Activated naive CD4-positive, alpha-beta T cell (primary cell): ENCODE measurements at places on chromosomes 7 and 10.

- DNase-seq, result no peak
These were observed 95.9 kb upstream of the TNRC18 start for GRCh38 chr7:5519515-5519928.

DNA sequence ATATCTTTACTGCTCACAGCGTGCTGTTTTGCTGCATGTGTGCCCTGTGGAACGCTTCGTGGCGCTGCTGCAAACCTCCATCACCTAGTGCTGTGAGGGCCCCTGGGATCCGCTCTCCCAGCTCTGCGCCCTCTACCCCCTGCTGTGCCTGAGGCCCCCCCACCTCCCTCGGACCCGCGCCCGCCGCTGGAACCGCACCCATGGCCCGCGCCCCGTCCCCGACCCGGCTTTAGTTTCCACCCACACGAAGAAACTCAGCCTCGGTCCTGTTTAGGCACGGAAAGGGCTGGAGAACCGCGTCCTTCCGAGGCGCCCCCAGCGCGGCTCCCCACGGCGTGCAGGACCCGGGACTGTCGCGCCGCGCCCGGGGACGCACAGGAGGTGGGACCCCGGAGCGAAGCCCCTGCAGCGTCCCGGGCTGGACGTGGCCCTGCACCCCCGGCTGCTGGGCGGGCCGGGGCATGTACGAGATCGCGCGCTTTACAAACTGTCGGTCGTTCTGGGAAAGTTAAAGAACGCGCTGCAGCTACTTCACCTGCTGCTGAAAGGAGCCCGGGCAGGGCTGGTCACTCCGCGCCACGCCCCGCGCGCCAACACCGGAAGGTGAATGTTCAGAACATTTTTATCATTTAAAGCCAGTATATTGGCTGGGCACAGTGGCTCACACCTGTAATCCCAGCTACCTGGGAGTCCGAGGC lies 54.3 kb downstream of the BMS1 start:
- DNase-seq, result no peak

- no peak for DNase-seq
These were observed 436.2 kb downstream of the KCNMA1 start for GRCh38 chr10:77201135-77202106.

DNA sequence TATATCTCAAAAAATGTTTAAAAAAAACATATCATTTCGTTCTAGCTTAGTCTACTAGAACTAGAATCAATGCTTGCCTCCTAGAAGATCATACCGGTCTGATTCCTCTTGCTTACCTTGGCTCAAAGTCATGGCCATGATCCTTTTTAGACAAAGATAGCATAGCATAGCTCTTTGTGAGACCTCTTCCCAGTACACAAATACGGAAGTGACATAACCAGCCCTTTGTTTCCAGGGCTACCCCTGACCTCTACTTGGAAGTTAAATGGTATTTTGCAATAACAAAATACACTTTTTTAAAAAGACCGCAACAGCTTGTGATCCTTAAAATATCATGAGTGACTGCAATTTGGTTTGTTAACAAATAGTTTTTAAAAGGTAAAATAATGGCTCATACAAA lies 130.7 kb upstream of the NOBOX start:
- no peak for DNase-seq

DNA sequence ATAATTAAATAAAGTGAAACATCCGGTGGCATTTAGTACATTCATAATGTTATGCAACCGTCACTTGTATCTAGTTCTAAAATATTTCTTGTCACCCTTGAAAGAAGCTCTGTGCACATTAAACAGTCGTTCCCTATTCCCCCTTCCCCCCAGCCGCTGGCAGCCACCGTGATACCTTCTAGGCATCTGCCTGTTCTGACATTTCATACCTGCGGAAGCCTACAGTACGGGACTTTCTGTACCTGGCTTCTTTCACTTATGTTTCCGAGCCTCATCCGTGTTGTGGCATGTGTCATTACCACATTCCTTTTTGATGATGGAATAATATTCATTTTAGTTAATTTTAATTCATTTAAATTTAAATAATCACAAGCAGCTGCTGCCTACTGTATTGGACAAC lies 13.9 kb upstream of the SFRP5 start:
- DNase-seq, result no peak

- no peak for DNase-seq
These were observed 64.6 kb downstream of the SNX10 start for GRCh38 chr7:26356229-26356628.

DNA sequence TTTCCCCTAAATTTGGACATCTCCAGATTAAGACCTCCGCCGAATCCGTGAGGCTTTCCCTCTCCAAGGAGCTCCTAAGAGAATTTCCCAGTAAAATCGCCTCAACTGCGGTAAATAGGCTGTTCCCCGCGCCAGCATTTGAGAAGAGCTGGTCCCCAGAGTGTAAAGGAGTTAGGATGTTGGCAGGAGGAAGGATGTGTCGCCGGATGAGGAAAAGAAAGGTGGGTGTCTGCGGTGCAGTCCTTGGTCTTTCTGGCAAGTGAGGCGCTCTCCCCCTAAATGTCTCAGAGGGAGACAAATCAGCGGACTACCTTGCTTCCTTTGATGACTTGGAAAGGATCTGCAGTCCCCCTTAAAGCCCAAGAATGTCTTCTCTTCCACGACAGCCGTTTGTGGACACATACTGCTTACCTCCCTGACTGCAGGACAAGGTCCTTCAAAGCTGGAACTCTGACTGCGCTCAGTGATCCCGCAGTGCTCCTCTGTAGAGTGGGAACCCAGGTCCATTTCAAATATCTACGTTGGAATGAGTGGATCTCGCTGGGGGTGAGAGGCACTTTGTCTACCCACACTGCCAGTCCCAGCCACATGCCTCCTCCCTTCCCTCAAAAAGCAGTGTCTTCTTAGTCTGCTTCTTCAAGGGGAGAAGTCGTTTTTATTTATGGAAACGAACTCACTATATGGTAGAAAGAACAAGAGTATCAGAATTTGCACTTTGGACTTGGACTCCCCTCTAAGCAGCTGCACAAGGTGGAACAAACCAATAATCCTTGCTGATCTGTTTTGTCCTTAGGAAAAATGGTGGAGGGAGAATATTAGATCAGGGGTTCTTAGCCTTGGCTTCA lies 1.1 kb upstream of the DLG5 start:
- no peak for DNase-seq

GRCh38 chr10:124250506-124250905 lies 157.1 kb upstream of the CHST15 start:
- no peak for DNase-seq

GRCh38 chr7:115635376-115635775 lies 395.2 kb downstream of the TFEC start:
- DNase-seq, result no peak

GRCh38 chr7:83593921-83594475 lies 54.9 kb downstream of the SEMA3E start:
- no peak for DNase-seq

GRCh38 chr10:6045314-6045848 lies 16.8 kb downstream of the IL2RA start:
- no peak for DNase-seq

DNA sequence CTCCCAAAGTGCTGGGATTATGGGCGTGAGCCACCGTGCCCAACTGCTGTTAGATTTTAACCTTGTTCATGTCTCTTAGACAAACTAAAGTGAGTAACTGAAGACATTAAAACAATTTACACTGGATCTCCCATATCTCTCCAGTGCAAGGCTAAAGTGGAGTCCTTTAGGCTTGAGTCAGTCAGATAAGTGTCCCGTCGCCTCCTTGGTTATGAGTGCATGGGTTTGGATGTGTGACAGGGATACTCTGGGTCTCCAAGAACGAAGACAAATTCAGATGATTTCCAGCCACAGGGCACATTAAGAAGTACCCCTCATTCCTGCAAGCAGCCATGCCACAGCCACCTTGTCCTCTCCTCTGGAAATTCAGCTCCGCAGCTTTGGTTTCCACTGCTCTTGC lies 66.1 kb upstream of the PDZD8 start:
- DNase-seq, result no peak

- DNase-seq, result no peak
These were observed 13.9 kb downstream of the POLL start for GRCh38 chr10:101573885-101574753.

DNA sequence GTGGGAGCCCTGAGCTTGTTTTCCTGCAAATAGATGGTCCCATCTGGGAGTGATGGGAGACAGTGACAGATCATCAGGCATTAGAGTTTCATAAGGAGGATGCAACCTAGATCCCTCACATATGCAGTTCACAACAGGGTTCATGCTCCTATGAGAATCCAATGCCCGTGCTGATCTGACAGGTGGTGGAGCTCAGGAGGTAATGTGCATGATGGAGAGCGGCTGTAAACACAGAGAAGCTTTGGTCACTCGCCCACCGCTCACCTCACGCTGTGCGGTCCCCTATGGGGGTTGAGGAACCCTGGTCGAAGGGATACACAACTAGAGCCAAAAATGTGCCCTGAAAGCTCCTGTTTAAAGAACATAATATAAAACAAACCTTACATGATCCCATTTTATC lies 88.5 kb upstream of the CREB5 start:
- no peak for DNase-seq

- DNase-seq, result no peak
These were observed 122.5 kb downstream of the HECW1 start for GRCh38 chr7:43234968-43235367.

DNA sequence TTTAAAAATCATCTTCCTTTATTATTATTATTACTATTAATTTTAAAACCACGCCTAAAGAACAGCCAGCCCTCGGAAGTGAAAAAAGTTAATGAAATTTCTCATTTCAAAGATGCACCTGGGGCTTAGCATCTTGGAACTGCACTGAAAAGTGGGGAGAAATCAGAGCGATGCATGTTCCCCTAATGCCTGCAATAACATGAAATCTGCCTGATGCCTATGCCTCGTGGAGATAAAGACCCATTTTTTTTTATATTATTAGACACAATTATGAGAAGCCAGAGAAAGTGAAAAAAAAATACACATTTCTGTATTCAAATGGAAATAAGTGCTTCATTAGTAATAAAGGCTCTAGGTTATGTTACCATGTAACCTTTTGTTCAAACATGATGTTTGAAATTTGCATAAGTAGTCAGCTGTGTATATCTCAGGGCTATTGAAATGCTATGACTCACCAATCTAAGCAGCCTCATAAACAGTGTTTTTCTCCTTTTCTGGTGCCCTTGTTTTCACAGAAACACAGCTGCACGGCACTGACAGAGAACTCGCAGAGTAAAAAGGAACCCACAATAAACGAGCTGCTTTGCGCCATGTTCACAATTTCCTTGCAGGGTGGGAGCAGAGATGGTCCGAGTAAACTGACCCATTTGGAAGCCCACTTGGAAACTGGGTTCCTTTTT lies 175.8 kb upstream of the PRKCQ start:
- DNase-seq, result no peak

- DNase-seq, result no peak
These were observed 7.2 kb downstream of the CDCA7L start for GRCh38 chr7:21938463-21938862.

GRCh38 chr7:6614953-6615722 lies at the start of gene ZNF853:
Gene ZNF853 (plus strand): TSS chr7:6615610. CDS start chr7:6616175, 565 bp downstream.
- DNase-seq, result no peak

DNA sequence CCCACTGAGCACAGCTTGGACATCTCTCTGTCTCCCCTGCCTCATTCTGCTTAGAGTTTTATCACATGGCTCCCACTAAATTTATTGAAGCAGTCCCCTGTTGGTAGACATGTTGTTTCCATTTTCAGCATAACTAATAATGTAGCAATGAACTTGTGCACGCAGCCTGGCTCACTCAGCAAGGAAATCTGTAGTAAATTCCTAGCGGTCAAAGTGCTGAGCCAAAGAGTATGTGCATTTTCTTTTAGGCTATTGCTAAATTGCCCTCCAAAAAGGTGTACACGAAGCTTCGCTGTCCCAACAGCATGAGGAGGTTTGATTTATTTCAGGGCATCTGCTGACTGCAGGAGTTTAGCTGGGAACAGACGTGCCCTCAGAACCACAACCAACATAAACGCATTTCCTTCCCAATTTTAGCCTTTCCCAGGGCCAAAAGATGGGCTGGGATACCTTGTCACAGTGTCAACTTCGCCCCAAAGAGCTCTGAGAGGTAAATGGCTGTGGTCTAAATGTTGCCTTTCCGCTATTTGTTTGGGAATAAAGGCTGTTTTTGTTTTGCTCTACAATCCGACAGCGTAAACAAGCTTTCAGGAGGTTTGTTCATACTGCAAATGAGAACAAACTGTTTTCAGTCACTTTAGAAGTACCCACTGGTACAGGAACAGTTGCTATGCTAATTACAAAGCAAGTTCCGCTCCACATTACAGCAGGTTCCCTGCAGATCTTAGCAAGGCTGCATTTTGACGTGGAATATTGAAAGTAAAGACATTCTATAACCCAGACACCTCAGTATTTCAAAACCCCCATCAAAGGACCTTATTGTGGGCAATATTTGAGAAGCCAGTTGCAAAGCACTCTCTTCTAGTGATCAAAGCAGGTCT lies 16.8 kb downstream of the VSIR start:
- DNase-seq, result no peak

DNA sequence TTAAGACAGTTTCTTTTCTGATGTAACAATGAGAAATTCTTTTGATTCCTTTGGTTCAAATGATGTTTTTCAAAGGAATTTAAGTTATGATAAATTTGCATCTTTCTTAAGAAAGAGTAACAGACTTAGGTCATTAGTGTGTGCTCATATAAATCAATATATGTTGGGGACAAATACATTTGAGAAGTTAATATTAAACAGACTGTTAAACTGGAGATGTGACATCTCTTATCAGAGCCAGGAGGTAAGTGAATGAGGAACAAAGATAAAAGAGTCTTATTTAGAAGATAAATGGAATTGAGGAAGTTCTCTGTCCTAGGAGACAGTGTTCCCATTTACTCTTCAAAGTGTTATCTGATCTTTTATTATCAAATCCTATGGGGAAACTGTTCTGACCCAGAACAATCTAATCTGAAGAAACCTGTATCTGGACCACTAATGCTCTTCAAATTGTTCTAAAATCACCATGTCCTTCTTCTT lies 104.8 kb upstream of the LAMB4 start:
- no peak for DNase-seq

DNA sequence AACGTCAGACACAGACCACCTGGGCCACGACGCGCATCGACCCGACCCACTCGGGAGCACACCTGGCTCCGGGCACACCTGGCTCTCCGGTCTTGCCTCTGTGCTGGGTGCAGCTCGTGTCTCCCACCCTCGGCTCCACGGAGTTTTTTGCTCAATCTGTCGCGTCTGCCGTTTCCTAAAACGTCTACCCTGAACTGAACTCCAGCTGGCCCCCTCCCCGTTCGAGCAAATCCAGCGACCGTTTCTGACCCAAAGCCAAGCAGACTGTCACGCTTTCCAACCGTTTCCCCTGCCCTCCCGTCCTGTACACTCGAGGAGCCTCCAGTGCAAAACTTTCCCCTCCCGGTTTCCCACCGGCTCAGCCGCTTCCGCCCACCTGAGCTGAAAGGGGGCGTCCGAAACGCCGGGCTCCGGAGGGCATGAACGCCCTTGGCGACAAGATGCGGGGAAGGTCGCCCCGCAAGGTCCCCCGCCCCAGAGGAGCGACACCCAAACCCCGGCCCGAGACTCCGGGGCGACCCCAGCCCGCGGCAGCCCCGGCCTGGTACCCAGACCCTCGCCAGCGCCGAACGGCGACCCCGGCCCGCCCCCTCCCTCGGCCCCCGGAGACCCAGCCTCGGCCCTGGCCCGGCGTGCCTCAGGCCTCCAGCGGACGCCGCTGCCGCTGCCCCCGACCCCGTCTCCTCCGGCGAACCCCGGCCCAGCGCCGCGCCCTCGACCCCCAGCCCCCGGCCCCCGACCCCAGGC lies 557 bp downstream of the CYTH3 start:
- no peak for DNase-seq

GRCh38 chr10:101812606-101813005 lies 5.6 kb downstream of the OGA start:
- no peak for DNase-seq
